ENCODE measurements at places on chromosomes 5 and 9.

DNA sequence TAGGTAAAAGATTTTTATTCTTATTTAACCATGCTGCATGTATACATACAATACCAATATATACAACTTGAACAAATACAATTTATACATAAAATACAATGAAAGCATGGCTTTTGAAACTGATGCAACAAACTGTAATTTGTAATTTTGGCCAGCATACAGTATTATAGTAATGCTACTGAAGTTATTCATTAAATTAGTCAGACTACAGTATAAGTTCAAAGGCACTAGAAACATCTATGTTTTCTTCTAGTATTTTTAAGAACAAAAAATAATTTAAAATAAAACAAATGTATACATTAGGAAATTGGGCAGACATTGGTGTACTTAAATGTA, 18.8 kb downstream of the IL4 start:
- DNase-seq = no peak

DNA sequence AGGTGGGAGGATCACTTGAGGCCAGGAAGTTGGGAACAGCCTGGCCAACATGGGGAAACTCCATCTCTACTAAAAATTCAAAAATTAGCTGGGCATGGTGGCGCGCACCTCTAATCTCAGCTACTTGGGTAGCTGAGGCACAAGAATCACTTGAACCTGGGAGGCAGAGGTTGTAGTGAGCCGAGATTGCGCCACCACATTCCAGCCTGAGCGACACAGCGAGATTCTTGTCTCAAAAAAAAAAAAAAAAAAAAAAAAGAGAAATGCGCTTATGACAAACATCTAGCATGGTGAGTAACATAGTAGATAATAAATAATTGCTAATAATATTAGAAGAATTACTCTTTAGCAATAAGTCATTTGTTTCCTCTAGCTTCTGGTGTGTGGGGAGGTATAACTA, 25.9 kb downstream of the RUSC2 start:
- no peak for DNase-seq

- DNase-seq = no peak
Measured at GRCh38 chr5:100797861-100798260, 105.2 kb downstream of the ST8SIA4 start.

GRCh38 chr9:69577123-69577522, 95.0 kb downstream of the APBA1 start:
- no peak for DNase-seq

DNA sequence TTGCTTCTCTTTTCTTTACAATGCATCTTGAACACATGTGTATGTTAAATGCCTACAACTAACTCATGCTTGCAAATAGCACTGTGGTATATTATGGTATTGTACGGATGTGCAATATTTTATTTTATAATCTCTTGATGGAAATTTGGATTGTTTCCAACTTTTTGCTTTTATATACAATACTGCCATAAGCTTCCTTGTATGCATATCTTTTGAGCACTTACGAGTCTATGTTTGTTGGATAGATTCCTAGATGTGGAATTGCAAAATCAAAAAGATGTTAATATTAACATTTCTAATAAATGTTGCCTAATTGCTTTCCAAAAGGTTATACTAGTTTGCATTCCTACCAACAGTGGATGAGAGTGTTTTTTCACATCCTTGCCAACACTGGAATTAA, 3.4 kb upstream of the GALNT12 start:
- DNase-seq = no peak

- no peak for DNase-seq
Measured at GRCh38 chr5:172118891-172119290, 69.1 kb downstream of the STK10 start.

GRCh38 chr5:101561018-101561417, 657.9 kb upstream of the ST8SIA4 start:
- no peak for DNase-seq

- DNase-seq = no peak
Measured at GRCh38 chr5:11153670-11154382, 392.8 kb upstream of the DAP start.

- no peak for DNase-seq
Measured at GRCh38 chr5:74183041-74183440, 457.5 kb downstream of the ENC1 start.

DNA sequence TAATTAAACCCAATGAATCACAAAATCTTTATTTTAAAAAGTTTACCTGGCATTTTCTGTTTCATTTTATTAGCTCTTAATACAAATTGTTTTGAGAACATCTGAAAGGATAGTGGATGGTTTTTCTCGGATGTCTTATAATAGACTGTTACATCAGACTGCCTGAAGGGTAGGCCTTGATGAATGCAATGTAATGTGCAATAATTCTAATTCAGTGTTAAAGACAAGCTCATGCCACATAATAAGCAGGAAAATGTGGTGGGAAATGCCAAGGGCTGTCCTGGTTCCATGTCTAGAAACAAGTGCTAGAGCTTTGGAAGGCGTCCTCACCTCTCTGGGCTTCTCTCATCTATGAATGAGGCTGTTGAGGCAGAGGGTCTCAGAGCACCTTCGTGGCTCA, 148.1 kb downstream of the DEPDC1B start:
- DNase-seq = no peak

GRCh38 chr5:151795426-151795825, 23.7 kb downstream of the G3BP1 start:
- no peak for DNase-seq

DNA sequence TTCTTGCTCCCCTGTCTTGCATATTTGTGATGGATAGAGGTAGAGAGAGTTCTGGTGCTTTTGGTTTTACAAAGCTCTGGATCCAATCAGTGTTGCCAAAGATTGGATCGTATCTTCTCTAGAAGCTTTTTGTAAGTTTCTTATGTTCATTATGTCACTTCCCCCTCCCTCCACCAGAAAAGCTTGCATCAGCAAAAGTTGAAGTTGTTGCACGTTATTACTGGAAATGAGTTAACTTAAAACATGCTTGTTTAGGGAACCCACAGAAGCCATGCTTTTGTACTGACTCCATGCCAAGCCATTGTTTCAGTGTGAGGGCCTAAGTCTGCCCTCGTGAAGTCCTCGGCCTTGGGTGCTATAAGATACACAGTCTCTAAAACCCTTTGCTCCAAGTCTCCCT, 186.5 kb downstream of the ERCC6L2 start:
- DNase-seq = no peak

- DNase-seq = peak; percentile 21
Measured at GRCh38 chr5:1747803-1748085, 51.9 kb downstream of the MRPL36 start.

DNA sequence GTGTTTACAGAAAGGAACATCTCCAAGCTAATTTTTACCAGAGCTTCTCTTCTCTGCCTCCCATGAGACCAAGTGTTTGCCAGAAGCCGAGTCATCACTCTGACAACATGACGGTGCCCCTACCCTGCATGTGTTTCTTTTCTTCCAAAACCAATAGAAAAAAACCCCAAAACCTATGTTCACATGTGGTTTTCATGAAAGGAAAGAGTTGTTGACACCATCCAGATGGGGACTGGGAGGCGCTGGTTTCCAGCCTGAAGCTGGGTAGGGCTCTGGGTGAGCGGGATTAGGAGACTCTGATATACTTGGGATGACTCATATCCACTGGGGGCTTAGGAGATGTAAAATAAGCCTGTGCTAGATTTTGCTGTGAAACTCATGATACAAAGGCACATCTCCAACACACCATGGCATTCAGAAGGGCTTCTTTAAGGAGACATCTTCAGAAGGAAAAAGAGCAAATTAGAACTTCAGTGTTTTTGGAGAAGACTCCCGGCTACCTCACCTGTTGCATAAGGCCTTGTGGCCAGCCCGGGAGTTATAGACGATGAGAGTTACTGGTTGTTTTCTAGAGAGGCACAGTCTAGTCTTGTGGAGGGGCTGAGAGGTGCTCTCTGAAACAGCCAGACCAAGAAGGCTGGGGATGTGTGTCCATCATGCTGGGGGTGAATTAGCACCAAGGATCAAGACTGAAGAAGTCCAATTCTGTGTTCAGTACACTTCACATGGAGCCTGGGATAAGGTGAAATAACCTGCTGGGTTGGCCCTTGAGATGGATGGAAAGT, 108.9 kb upstream of the LHFPL2 start:
- no peak for DNase-seq

DNA sequence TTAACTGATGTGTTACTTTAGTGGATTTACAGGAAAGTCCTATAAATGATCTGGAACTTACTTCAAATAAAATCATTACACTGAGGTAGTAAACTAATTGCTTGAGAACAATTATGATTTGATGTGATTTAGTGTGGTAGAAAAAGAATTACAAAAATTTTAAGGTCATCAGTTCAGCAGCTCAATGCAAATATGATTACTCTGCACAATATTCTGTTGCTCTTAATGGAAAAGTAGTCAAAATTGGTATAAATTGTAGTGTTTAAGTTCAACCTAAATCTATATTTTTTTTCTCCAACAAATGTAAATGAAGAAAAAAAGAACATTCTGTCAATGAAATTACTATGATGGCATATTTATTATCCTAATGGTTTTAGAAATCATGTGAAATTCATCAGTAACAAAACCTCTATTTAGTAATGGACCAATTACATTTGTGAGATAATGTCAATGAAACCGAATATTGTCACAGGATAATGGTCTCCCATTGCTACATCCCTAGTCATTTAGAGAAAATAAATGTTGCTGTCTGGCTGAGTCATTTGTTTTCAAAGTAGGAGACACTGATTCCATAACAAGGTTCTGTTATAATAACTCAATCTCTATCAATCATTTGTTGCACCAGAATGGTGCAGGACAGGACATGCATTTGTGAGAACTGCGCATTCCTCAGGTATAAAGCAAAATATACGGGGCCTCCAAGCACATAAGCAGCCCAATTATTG, 177.1 kb downstream of the NFIB start:
- DNase-seq = no peak

GRCh38 chr5:14953075-14953607, 81.6 kb upstream of the ANKH start:
- DNase-seq = no peak

- no peak for DNase-seq
Measured at GRCh38 chr5:59190746-59191145, 607.9 kb downstream of the RAB3C start.

GRCh38 chr9:36488389-36488756, 84.3 kb upstream of the MELK start:
- DNase-seq = no peak

DNA sequence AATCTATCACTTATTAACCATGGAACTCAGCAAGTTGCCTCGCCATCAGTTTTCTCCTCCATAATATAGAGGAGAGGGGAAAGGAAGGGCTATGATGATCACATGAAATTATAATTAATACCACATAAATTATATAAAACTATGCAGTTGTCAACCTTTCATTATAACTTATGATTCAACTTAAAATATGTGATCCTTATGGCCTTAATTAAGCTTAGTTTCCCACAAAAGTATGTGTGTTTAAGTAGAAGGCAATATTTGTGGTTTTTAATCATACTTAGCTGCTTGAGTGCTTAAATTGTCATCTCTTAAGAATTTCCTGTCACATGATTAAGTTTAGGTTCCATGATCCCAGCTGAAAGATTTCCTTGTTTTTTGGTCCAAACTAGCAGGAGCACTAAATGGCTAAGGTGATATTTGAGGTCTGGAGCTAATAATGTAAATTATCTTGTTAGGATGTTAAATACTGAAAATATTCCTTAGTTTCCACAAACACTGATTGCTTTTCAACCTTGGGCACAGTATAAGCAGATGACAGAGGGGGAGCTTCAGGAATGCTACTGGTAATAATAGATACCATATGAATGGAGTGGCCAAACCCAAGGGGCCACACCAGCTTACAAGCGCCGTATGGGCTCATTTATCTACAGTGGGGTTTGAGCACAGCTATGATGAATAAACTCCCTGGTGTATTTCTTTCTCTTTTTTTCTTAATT, 26.4 kb upstream of the F2R start:
- no peak for DNase-seq

DNA sequence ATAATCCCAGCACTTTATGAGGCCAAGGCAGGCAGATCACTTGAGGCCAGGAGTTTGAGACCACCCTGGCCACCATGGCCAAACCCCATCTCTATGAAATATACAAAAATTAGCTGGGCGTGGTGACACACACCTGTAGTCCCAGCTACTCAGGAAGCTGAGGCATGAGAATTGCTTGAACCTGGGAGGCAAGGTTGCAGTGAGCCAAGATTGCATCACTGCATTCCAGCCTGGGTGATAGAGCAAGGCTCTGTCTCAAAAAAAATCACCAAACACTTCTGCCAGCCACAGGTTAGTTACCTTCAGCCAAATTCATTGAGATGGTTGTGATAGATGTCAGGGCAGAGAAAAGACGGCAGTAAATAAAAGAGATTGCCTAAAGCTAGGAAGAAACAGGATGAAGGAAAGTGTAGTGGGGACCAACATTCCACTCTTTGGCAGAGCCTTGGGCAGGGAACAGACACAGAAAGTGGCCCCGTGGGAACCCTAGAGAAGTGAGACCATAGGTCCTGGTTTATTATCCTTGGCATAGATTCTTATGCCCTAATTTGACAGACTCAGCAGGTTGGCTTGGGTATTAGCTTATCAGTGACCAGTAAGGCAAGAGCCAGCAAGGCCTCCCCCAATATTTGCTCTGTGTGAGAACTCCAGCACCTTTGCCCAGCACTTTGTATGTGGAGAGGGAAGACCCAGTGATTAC, 5.5 kb upstream of the CEP120 start:
- DNase-seq = no peak

Measured in dorsolateral prefrontal cortex (tissue), 122 donors.